ENCODE measurements at places on chromosomes 3 and 15. TPM values are rescaled to one million over a fixed set of nuclear protein-coding genes. Genes with fewer than 3 reads are reported as not detected.

UTS2B gene
- 2.4 TPM for total RNA-seq

ARHGAP31 gene
- total RNA-seq: 45.8 TPM

TMEM266 gene
- 4.4 TPM for total RNA-seq

TRIM59 gene
- 12.5 TPM for total RNA-seq

CLDN18 gene
- 114 TPM for total RNA-seq

CHAC1 gene
- total RNA-seq: 11.6 TPM

SNTN gene
- 51.0 TPM for total RNA-seq

NR1I2 gene
- total RNA-seq: 0.55 TPM

MORC1 gene
- total RNA-seq: not detected

SUCNR1 gene
- total RNA-seq: 2.5 TPM

DNA sequence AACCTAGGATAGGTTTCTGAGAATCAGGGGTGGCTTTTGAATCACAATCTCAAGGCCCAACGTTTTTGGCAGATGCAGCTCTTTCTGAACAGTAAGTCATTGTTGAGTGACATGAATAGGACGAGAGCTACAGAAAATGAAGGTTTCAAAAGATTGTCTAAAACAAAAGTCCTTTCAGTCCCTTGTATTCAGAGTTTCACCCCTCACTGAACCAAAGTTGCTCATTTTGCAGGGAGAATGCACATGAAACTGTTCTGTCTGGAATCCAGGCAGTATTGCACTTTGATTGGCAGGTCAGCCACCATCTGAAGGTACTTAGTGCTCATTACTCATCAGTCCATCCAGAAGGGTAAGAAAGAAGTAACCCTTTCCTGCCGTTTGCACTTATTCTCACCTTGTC is 24.1 kb upstream of the RASGRP1 start:
- no peak overlapping the region for H3K4me3 ChIP-seq
- DNase-seq: no peak
- H3K27ac ChIP-seq: no peak overlapping the region
- no peaks in the 10 kb centered on the region for H3K36me3 ChIP-seq
- no peaks in the 10 kb centered on the region for H3K27me3 ChIP-seq

- H3K4me3 ChIP-seq: no peak overlapping the region
- H3K4me1 ChIP-seq: no peaks in the 10 kb centered on the region
- no peak overlapping the region for H3K27ac ChIP-seq
- H3K36me3 ChIP-seq: no peaks in the 10 kb centered on the region
- H3K27me3 ChIP-seq: no peaks in the 10 kb centered on the region
These were observed 86.9 kb upstream of the COL8A1 start for GRCh38 chr3:99551520-99551919.

DNA sequence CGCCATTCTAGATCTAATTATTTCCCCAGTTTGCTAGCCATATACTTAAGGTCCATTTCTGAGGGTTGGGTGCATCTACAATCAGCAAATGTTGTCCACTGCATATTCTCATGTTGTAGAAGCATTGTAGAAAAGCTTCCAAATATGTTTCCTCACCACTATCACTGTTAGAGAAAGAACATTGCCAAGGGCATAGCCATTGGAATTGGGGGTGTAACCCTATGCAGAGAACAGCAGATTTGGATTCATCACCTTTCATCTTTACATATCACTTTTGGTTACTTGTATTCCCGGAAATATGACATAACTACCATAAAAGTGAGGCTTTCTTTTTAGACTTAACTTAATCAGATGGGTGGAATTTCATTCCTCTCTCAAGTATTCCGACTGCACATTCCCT is 203.6 kb downstream of the LSAMP start:
- H3K27me3 ChIP-seq: no peaks in the 10 kb centered on the region
- no peak overlapping the region for H3K27ac ChIP-seq
- H3K4me3 ChIP-seq: no peak overlapping the region
- H3K36me3 ChIP-seq: no peaks in the 10 kb centered on the region
- no peak for DNase-seq
- no peaks in the 10 kb centered on the region for H3K4me1 ChIP-seq

DNA sequence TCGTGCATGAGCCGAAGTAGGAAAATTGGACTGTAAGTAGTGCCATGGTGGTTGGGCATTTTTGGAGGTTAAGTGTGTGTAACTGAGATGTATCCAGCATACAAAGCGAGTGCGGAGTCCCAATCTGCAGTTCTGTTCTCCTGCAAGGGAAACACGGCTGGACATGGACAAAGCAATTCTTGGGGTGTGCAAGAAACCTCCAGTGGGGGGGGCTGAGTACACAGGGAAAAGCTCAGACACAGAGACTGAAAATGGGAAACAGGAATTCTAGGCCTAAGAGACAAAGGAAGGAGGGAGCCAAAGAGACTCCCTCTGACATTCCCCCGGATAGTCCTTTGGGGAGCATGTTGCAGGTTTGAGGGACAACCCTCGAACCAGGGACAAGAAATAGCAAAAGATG is 83.2 kb upstream of the PLSCR4 start:
- no peak overlapping the region for H3K27ac ChIP-seq
- no peak for DNase-seq
- H3K36me3 ChIP-seq: no peaks in the 10 kb centered on the region
- H3K4me3 ChIP-seq: no peak overlapping the region
- H3K4me1 ChIP-seq: no peaks in the 10 kb centered on the region
- H3K27me3 ChIP-seq: no peaks in the 10 kb centered on the region

GRCh38 chr3:142586803-142587406 is 8.4 kb upstream of the ATR start:
- H3K4me3 ChIP-seq: no peak overlapping the region
- H3K27me3 ChIP-seq: no peaks in the 10 kb centered on the region
- no peaks in the 10 kb centered on the region for H3K4me1 ChIP-seq

DNA sequence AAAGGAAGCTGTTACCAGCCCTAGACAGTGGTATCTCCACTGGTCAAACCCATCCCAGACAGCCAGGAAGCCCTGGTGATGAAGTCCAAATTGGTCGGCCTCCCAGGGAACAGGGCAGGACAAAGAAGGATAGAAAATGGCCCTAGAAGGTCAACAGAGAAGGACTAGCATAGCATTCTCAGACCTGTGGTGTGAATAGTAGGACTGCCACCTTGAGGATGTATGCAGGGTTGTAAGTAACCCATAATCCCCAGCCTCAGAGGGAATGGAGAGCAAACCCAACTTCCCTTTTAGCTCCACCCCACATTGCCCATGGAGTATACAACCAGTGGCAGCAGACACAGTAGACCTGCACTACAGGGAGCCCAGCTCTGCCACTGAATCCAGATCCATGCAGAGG is 68.6 kb upstream of the EIF1B start:
- no peaks in the 10 kb centered on the region for H3K4me1 ChIP-seq
- no peaks in the 10 kb centered on the region for H3K27me3 ChIP-seq
- no peak for DNase-seq
- H3K4me3 ChIP-seq: no peak overlapping the region
- H3K27ac ChIP-seq: no peak overlapping the region
- no peaks in the 10 kb centered on the region for H3K36me3 ChIP-seq

GRCh38 chr15:29101491-29101890 is 168.1 kb downstream of the NSMCE3 start:
- H3K36me3 ChIP-seq: no peaks in the 10 kb centered on the region
- no peak overlapping the region for H3K4me3 ChIP-seq
- H3K4me1 ChIP-seq: no peaks in the 10 kb centered on the region
- no peak for DNase-seq

DNA sequence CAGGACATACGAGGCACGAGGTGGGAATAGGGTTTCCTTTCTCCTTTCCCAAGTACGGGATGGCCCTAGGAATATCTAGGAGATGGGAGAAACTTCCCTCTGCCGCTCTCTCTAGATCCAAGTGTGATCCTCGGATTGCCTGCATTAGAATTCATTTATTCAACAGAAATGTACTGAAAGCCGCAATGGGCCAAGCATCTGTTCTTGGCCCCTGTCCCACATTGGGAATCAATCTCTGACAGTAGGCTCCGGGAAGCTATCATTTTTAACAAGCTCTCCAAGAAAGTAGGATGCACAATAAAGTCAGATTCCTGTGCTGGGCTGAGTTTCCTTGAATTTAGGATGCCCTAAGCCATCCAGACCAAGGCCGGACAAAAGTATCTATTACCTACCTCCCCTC is 37.2 kb upstream of the CA12 start:
- no peak overlapping the region for H3K4me3 ChIP-seq
- H3K27me3 ChIP-seq: no peaks in the 10 kb centered on the region
- no peak overlapping the region for H3K27ac ChIP-seq
- no peaks in the 10 kb centered on the region for H3K36me3 ChIP-seq
- DNase-seq: no peak

GRCh38 chr3:97338375-97338774 is 426.2 kb upstream of the ARL6 start:
- H3K36me3 ChIP-seq: no peaks in the 10 kb centered on the region
- H3K27ac ChIP-seq: no peak overlapping the region
- H3K4me1 ChIP-seq: no peaks in the 10 kb centered on the region
- no peak for DNase-seq
- H3K4me3 ChIP-seq: no peak overlapping the region

DNA sequence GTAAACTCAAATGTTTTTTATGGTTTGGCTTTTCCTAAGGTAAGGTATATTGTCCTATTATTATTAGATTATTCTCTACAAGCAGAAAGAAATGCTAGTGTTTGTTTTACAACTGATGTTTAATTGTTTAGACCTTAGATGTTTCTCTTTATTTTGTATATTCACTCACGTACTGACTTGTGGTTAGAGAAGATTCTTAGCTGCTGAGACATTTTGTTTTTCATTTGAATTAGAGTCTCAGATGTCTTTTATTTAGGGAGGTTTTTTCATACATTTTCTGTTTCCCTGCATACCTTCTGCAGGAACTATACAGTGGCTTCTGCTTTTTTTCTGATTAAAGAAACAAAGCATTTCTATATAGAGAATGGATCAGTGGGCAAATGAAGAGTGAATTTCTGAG is 110.9 kb downstream of the MYRIP start:
- H3K27me3 ChIP-seq: no peaks in the 10 kb centered on the region
- no peak overlapping the region for H3K27ac ChIP-seq
- no peaks in the 10 kb centered on the region for H3K4me1 ChIP-seq
- H3K4me3 ChIP-seq: no peak overlapping the region
- H3K36me3 ChIP-seq: no peaks in the 10 kb centered on the region

- no peaks in the 10 kb centered on the region for H3K27me3 ChIP-seq
- no peak overlapping the region for H3K4me3 ChIP-seq
- no peak for DNase-seq
- H3K27ac ChIP-seq: no peak overlapping the region
- peaks cover 15% of the 10 kb centered on the region for H3K4me1 ChIP-seq
These were observed 102.5 kb downstream of the IQSEC1 start for GRCh38 chr3:12970684-12971083.

GRCh38 chr15:51380999-51381806 is 39.7 kb downstream of the GLDN start:
- H3K27me3 ChIP-seq: no peaks in the 10 kb centered on the region
- H3K4me1 ChIP-seq: no peaks in the 10 kb centered on the region
- peak; percentile 72 for DNase-seq
- no peak overlapping the region for H3K4me3 ChIP-seq
- H3K36me3 ChIP-seq: no peaks in the 10 kb centered on the region

- H3K27ac ChIP-seq: no peak overlapping the region
- H3K4me3 ChIP-seq: no peak overlapping the region
- no peak for DNase-seq
- H3K27me3 ChIP-seq: no peaks in the 10 kb centered on the region
These were observed 264.9 kb upstream of the ST8SIA2 start for GRCh38 chr15:92128788-92129187.

GRCh38 chr3:71208211-71209095 is 375.1 kb downstream of the FOXP1 start:
- DNase-seq: peak; percentile 83
- no peaks in the 10 kb centered on the region for H3K27me3 ChIP-seq
- no peak overlapping the region for H3K4me3 ChIP-seq
- peak overlapping the region; percentile 52 for H3K27ac ChIP-seq
- peaks cover 29% of the 10 kb centered on the region for H3K4me1 ChIP-seq
- no peaks in the 10 kb centered on the region for H3K36me3 ChIP-seq

- no peaks in the 10 kb centered on the region for H3K36me3 ChIP-seq
- no peaks in the 10 kb centered on the region for H3K27me3 ChIP-seq
- no peak overlapping the region for H3K27ac ChIP-seq
- peaks cover 13% of the 10 kb centered on the region for H3K4me1 ChIP-seq
These were observed 348.1 kb upstream of the DCBLD2 start for GRCh38 chr3:99249627-99250026.

DNA sequence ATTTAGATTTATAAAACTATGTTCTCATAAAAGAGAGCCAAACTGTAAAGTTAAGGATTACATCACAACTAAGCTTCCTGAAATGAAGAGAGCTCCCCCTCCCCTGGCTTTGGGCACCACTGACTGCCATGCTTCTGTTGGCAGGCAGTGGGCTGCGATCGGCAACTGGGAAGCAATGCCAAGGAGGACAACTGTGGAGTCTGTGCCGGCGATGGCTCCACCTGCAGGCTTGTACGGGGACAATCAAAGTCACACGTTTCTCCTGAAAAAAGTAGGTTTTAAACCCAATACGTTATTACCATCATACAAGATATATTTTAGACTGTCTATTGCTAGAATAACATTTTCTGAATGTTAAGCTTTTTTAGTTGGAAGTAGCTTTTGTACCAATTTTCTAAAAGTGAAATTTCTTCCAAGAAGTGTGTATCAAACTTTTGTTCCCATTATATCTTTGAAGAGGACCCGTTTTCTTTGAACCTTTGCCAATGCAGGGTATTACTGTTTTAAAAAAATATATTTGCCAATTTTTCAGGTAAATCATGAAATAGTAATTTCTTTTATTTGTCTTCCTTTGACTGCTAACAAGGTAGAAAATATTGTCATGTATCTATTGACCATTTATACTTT is 184.1 kb downstream of the ADAMTSL3 start:
- H3K27me3 ChIP-seq: no peaks in the 10 kb centered on the region
- no peak overlapping the region for H3K4me3 ChIP-seq
- H3K27ac ChIP-seq: no peak overlapping the region
- H3K4me1 ChIP-seq: no peaks in the 10 kb centered on the region
- no peaks in the 10 kb centered on the region for H3K36me3 ChIP-seq

GRCh38 chr3:67113802-67114407 is 115.8 kb downstream of the KBTBD8 start:
- H3K4me1 ChIP-seq: no peaks in the 10 kb centered on the region
- H3K27ac ChIP-seq: no peak overlapping the region
- H3K27me3 ChIP-seq: no peaks in the 10 kb centered on the region
- no peaks in the 10 kb centered on the region for H3K36me3 ChIP-seq

DNA sequence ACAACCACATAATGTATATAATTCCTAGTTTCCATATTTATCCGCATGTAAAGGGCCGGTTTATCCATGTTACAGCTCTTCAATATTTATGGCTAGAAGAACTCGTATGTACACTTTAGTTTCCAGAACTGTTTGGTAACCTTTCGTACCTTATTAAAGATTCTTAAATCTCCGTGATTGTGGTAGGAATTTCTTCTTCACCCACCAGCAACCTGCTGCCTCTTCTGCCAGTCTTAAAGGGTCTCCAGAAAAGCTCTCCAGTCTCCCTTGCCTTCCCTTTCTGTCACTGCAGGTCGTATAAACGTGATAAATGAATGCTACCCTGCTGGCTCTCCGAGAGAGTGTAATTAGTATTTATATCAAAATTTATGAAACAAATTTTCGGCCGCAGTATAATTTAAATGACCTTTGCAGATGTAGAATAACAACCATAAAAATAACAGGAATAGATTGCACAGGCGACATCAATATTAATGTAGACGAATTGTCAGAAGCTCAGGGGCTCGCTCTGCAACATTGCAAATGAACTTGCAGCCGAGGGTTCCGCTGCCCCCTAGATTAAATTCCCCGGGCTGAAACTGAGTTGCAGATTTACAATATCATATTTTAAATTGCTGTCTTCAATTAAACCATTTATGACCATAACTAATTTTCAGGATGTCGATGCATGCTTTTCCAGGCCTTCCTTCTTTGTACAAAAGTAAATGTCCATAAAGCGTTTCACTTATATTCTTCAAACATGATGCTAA is 5.4 kb downstream of the ZIC1 start:
- H3K27ac ChIP-seq: no peak overlapping the region
- H3K36me3 ChIP-seq: no peaks in the 10 kb centered on the region
- no peak overlapping the region for H3K4me3 ChIP-seq
- H3K4me1 ChIP-seq: peaks cover 33% of the 10 kb centered on the region
- H3K27me3 ChIP-seq: peaks cover 10% of the 10 kb centered on the region
- DNase-seq: no peak
